Thymus (tissue), 14 donors: ENCODE measurements at places on chromosomes 4 and X.

DNA sequence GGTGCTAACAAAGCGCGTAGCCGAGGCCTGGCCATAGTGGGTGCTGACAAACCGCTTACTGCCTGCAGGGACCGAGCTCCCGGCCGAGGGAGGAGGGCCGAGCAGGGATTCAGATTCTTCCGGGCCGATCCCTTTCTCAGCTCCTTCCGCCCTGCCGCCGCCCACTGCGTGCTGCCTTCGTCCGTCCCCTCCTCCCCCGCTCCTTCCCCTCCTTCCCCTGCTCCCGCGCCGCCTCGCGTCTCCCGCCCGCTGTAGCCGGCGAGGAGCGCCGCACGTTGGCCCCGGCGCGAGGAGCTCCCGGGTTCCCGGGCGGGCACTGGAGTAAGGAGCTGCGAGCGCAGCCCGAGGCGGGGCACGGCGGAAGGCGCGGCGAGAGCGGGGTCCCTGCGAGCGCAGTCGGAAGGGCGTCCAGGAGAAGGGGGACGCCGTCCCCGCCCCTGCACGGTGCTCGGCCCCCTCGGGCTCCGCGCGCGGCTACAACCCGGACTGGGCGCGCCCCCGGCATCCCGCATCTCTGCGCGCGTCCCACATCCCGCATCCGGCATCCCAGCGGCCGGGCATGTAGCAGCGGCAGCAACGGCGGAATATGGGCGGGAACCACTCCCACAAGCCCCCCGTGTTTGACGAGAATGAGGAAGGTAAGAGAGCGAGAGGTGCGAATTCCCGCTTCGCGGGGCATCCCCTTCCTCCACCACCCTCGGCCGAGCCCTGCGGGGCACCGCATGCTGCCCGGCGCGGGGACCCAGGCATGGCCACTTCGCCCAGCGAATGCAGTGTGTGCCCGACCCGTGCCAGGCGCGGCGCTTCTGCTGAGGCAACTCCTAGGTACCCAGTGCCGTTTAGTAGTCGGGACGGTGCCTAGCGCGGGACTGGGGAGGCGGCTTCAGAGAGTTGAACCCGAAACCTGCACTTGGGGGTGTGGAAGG, at the start of gene STK32B:
Gene STK32B (plus strand): TSS at position 203 of the 926 bp plus-strand sequence.
- no peak for DNase-seq

DNA sequence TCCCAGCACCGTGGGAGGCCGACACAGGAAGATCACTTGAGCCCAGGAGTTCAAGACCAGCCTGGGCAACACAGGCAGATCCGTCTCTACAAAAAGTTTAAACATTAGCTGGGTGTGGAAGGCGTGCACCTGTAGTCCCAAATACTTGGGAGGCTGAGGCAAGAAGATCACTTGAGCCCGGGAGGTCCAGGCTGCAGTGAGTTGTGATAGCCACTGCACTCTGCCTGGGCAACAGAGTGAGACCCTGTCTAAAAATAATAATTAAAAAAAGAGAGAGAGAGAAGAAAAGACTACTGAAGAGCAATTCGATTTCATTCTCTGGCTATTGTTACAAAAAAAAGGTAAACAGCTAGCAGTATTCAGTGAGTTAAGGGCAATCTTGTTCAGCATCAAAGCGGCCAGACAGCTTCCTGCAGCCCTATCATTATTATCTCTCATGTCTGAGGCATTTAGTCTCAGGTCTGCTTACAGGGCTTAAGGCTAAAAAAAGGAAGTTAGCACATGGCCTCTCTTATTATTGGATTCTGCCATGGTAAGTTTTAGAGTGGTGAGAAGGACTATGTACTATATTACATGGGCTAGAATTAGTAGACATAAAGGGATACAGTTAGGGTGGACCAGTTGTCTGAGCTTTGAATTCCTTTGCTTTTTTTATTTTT, 37.9 kb downstream of the ARHGEF6 start:
- no peak for DNase-seq

GRCh38 chrX:118574666-118575065, 79.1 kb downstream of the DOCK11 start:
- no peak for DNase-seq

DNA sequence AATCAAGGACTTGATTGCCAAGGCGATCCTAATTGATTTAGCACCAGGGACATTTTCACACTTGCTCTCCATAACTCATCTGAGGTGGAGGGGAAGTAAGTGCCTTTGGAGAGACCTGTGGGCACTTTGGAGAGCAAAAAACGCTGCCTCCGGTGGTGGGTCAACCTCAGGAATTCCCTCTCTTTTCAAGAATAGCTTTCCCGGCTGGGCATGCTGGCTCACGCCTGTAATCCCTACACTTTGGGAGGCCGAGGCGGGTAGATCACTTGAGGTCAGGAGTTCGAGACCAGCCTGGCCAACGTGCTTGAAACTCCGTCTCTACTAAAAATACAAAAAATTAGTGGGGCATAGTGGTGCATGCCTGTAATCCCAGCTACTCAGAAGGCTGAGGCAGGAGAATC, 49.2 kb downstream of the PRPS1 start:
- DNase-seq, result no peak

- DNase-seq, result no peak
Measured at GRCh38 chr4:109174224-109174953, 128.1 kb downstream of the COL25A1 start.

GRCh38 chrX:130212371-130212770, 40.6 kb downstream of the RAB33A start:
- no peak for DNase-seq

GRCh38 chr4:105145903-105146275, 787 bp upstream of the TET2 start:
- no peak for DNase-seq

GRCh38 chrX:69600182-69600581, 15.7 kb upstream of the EDA start:
- no peak for DNase-seq

GRCh38 chr4:153794006-153794405, 5.1 kb upstream of the SFRP2 start:
- DNase-seq, result no peak

DNA sequence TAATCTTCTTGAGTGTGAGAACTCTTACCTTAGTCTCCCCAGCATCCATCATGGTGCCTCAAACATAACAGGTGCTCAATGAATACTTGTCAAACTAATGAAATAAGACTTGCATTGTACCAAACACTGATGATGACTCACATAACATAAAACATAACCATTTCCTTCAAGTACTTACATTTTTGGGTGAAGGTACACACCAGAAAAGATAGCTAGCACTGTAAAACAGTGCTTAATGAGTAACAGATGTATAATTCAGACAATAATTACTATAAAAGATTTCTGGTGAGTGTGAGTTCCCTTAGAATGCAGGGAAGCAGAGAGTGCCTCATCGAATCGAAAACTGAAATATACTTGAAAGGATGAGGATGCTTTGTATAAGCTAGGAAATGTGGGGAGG, 70.1 kb upstream of the HCCS start:
- no peak for DNase-seq

DNA sequence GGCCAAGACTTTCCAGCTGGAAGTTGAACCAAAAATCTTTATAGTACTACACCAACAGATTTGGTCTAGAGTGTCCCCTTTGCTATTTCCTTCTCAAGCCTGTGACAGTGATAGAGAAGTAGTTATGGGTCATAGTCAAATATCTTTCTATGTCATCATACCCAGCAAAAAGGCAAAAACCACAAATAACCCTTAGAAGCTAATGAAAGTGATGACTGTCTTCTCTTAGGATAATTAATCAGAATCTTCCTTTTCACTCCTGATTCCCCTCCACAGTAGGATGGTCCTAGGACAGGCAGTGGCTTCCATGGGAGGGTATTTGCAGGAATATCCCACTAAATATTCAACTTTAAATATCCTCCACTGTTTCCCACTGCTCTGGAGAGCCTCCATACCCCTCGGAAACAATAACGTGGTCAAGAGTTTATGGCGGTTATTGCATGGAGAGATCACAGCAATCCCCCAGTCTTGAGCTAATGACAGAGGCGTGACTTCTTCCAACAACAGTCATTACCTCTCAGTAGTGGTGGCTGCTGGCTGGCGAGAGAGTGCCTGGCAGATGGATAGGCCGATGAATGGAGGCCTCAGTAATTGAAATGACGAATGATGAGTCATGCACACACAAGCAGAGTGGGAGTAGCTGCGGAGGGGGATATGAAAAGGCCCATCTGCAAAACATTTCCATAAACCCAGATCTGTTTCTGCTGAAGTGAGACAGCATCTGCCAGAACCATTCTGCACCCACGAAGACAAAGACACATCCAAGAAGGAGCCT, 154.9 kb downstream of the STK32B start:
- DNase-seq, result no peak

- DNase-seq, result no peak
Measured at GRCh38 chr4:16875487-16875886, 23.0 kb downstream of the LDB2 start.

DNA sequence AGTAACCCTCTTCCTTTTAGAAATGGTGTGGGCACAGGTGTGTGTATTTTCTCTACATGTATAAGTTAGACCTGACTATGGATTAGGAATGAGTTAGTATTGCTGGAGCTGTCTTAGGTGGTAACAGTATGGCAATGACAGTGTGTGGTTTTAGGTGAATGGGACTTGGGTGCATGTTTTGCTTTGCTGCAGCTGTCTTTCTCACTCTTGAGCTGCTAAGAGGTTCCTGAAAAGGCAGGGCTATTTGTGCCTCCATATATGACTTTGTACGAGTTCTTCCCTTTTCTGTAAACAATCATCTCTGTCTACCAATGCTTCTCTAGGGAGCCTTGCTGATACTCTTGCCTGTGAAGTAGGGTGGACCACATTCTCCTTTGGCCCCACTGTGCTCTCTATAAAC, 234.8 kb upstream of the HHIP start:
- no peak for DNase-seq

- DNase-seq, result no peak
Measured at GRCh38 chr4:40595981-40596380, 33.7 kb downstream of the RBM47 start.

DNA sequence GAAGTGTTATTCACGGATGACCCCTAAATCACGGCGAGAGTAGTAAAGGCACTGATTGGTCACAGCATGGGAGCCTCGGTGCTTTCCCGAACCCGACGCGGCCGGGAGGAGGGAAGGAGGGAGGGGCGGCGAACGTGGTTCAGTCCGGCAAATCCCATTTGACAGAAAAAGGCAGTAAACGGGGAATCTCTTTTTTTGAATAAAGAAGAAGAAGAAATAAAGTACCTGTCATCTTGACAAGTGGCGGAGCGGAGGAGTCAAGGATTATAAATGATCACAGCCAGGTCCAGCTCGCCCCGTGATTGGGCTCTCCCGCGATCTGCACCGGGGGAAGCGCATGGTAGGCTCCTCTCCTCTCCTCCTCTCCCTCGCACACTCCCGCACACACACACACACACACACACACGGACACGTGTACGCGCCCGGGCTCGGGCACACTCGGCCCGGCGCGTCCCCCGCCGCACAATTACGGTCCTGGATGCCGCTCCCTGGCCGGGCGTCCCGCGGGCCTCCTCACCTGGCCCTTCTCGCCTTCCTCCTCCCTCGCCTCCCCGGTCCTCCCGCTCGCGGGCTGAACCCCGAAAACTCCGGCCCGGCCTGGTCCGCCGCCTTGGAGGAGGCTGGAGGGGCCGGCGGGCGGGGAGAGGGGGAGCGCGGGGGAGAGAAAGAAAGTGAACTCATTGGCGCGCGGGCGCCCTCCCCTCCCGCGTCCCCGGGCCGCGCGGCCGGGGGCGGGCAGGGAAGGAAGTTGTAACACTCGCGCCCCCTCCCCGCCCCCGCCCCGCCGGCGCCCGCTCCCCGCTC, 99.2 kb upstream of the TENM3 start:
- no peak for DNase-seq

DNA sequence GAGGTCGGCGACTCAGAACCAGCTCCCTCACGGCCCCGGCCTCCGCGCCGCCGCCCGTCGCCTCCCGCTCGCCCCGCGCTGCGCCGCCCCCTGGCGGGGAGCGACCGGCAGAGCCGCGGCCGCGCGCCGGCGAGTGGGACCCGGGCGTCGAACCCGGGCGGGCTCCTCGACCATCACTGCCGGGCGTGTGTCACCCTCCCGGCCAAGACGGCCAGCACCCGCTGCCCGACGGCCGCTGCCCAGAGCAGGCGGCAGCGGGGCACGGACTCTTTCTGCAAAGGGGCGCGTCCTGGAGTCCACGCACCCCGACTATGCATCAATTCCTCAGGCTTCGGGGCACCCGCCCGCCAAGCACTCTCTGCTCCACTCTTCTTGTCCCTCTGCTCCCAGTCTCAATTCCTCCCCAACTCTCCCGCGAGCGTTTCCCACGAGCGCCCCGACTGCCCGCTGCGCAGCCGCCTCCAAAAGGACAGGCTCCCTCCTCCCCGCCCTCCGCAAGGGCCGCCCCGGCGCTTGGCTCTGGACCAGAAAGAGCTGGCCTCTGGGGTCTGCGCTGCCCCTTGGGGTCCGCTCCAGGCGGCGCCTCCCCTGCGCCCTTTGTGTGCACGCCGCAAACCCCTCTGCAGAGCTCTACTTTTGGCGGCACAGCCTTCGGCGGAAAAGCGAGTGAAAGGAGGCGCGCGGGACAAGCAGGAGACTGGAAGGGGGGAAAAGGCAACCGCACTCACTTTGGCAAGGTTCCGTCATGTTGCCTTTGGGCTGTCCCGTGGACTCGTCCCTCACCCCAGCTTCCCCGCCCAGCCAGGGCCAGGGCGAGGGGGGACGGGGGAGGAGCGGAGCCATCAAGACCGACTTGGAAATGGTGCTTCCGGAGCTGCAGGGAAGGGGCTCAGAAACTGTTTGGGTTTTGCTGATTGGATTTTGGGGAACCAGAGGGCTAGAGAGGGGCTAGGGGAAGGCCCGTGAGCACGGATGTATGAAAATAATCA, 1.0 kb downstream of the PDE5A start:
- no peak for DNase-seq

DNA sequence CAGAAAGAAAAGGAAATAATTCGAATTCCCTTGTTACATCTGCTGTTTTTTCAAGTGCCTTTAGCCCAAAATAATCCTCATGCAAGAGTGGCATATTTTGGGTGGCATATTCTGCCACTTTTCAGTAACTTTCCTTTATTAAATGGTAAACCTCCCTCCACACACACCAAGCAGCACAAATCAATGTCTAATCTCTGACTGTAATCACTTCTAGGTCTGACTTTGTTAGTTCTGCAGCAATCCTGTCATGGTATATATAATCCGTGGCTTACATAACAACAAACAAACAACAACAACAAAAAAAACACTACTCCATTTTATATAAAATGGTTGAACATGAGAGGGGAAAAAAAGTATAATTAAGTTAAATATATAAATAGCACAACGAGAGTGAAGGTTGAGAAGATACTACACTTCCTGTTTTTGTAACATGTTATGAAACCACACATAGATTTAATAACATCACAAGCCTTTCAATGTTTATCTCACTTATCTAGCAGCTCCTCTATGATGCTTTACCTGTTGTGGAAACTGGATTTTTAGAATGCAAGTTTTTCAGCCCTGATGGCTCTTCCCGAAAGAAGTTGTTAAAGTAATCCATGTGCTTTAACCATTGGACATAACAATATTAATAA, 715.4 kb downstream of the GRXCR1 start:
- no peak for DNase-seq

DNA sequence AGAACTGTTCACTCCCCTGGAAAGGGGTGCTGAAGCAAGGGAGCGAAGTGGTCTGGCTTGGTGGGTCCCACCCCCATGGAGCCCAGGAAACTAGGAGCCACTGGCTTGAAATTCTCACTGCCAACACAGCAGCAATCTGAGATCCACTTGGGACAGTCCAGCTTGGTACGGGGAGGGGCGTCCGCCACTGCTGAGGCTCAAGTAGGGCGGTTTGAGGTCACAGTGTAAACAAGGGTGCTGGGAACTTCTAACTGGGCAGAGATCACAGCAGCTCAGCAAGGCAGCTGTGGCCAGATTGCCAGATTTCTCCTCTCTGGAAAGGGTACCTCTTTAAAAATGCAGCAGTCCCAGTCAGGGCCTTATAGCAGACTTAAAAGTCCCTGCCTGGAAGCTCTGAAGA, 53.9 kb upstream of the GALNTL6 start:
- DNase-seq, result no peak
